ENCODE measurements at places on chromosomes 13 and 19.

DNA sequence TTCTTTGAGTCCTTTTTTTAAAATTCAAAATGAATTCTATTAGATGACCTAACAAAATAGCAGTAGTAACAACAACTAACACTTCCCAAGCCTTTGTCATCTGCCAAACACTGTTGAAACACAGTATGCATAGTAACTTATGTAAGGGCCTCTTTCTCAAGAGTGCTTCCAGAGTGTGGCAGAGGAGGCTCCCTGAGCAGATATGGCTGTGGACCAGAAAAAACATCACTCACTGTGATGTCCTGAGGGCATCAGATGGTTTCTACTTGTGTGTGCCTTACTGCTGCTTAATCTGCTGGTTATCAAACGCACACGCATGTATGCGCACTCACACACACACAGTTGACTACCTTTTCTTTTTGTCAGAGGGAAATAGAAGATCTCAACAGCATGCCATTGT is 110.8 kb downstream of the DLEU7 start:
- DNase-seq: no peak

DNA sequence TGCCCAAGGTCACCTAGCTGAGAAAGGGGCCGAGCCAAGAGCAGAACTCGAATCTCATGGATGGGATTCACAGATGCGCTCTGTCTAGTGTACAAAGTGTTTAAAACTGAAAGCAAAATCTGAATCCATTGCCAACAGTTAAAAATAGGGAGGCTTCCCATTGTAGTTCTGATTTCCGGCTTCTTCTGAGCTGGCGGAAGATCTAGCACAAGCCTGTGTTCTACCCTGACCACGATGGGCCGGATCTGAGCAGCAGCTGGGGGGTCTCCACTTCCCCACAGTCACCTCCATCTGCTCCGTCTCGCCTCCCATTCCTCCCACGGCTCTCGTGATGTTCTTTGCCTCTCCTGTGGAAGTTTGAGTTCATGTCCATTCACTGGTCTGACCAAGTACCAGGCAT is 2.4 kb downstream of the CACNG8 start:
- DNase-seq: no peak

- no peak for DNase-seq
These were observed 39.7 kb downstream of the MLLT1 start for GRCh38 chr19:6239871-6240676.

DNA sequence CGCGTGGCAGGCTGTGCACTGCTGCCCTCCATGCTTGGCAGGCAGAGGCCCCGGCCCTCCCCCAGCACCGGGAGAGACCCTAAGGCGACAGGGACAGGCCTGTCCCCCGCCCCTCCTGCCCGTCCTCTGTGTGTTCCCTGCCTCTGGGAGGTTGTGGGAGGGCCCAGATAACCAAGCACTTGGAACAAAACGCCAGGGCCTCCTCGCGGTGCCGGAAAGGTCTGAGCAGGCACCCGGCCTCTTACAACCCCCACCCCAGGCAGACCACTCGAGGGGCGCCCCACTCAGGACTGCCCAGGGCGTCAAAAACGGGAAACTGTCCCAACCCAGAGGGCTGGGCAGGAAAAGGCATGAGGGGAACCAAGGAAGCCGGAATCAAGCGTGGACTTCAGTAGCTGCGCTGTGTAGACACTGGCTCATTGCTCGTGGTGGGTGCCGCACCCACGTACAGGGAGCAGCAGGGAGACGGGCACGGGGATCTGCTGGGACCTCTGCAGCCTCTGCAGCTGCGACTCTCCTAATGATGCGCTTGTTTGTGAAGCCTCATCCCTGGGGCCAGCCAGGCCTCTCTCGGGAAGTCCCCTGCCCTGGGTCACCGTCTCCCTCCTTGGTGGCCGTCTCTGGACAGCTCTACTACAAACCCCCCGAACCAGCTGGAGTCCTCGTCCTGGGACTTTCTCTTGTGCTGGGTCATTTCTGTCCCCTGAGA is 20.0 kb downstream of the GNA11 start:
- DNase-seq: no peak

- DNase-seq: no peak
These were observed 280.8 kb downstream of the DCT start for GRCh38 chr13:94198681-94199080.

DNA sequence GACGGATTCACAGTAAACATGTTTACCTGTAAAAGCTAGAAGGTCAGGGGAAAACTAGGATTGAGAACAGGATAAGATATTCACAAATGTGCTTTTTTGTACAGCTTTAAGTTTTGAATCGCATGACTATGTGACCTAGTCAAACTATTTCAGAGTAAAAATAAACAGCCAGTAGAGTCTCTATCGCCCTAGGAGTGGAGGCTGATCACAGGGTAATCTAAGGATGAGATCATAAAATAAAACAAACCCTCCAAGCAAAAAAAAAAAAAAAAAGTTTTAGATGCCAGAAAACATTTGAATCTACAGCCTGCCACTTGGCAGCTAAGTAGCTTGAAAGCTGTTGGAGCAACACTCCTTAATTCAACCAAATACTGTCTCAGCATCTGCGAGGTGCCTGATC is 26.8 kb downstream of the ZNF350 start:
- no peak for DNase-seq

DNA sequence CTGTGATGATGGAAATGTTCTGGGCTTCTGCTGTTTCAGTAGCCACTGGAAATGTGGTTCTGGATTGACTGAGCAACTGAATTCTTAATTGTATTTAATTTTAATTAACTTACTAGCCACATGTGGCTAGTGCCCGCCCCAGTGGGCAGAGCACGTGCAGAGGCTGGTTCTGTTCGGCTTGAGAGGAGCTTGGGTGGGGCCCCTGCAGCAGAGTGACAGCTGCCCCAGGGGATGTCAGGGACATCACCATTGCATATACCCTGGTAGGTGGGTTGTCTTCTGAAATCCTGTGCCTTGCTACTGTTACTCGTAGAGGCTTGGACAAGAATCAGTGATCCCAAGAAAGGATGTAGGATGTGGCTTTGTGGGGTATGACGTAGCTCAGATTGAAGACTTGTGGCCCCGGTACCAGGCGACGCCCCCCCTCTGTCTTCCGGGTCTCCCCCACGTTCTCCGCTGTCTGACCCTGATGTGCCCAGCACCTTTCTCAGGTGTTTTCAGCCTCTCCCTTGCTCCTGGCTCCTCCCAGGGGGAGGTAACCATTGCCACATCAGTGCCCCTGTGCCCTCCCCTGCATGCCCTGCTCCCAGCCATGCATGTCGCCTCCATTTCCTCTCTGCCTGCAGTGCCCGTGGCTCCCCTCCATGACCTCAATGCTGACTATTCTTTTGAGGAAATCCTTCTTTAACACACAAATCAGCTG is 102.6 kb upstream of the RNF113B start:
- no peak for DNase-seq

- no peak for DNase-seq
These were observed 851.0 kb downstream of the DIAPH3 start for GRCh38 chr13:59312776-59313175.
